ENCODE measurements at places on chromosomes 5 and 9. TPM values are rescaled to one million over a fixed set of nuclear protein-coding genes. Genes with fewer than 3 reads are reported as not detected.

DNA sequence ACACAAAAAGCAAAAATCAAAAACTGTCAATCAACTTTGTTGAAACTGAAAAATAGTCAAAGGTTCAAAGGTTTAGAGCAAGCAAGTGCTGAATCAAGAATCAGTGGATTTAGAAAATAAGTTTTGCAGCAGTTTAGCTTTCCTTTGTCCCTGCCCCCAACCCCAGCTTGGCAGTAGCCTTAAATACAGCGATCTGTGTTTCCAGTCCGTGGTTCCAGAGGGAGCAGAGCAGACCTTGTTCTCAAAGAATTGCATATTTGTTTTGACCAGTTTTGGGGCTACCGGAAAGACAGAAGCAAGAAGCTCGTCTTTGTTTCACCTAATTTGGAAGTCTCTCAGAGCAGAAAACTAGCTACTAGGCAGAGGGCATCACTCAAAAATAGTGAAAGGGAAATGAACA, 57.2 kb upstream of the PRDM9 start:
- no peak overlapping the region for H3K27ac ChIP-seq
- H3K4me1 ChIP-seq = no peaks in the 10 kb centered on the region
- no peaks in the 10 kb centered on the region for H3K36me3 ChIP-seq
- no peak for DNase-seq
- H3K27me3 ChIP-seq = no peaks in the 10 kb centered on the region

FBP2 gene
- total RNA-seq = not detected

- H3K4me1 ChIP-seq = peaks cover 16% of the 10 kb centered on the region
- no peak overlapping the region for H3K27ac ChIP-seq
- peaks cover 1% of the 10 kb centered on the region for H3K27me3 ChIP-seq
- H3K4me3 ChIP-seq = no peak overlapping the region
Observed at GRCh38 chr9:121844098-121844497, 192.7 kb downstream of the DAB2IP start.

- no peak overlapping the region for H3K27ac ChIP-seq
- peak; percentile 66 for DNase-seq
- no peaks in the 10 kb centered on the region for H3K36me3 ChIP-seq
- no peaks in the 10 kb centered on the region for H3K27me3 ChIP-seq
- H3K4me1 ChIP-seq = no peaks in the 10 kb centered on the region
- H3K4me3 ChIP-seq = no peak overlapping the region
Observed at GRCh38 chr5:133287500-133287899, 235.7 kb downstream of the HSPA4 start.

GRCh38 chr5:67221487-67222242, 25.1 kb upstream of the CD180 start:
- DNase-seq = peak; percentile 76
- H3K36me3 ChIP-seq = no peaks in the 10 kb centered on the region
- peak overlapping the region; percentile 82 for H3K27ac ChIP-seq
- H3K4me3 ChIP-seq = peak overlapping the region; percentile 24
- no peaks in the 10 kb centered on the region for H3K27me3 ChIP-seq

ORM2 gene
- total RNA-seq = not detected

GRCh38 chr5:175609526-175609925, 48.3 kb upstream of the HRH2 start:
- H3K4me3 ChIP-seq = no peak overlapping the region
- peaks cover 17% of the 10 kb centered on the region for H3K4me1 ChIP-seq

GRCh38 chr5:134383980-134384697, 12.8 kb downstream of the UBE2B start:
- peaks cover 47% of the 10 kb centered on the region for H3K36me3 ChIP-seq
- H3K4me1 ChIP-seq = peaks cover 29% of the 10 kb centered on the region
- DNase-seq = no peak
- H3K4me3 ChIP-seq = peak overlapping the region; percentile 37

DNA sequence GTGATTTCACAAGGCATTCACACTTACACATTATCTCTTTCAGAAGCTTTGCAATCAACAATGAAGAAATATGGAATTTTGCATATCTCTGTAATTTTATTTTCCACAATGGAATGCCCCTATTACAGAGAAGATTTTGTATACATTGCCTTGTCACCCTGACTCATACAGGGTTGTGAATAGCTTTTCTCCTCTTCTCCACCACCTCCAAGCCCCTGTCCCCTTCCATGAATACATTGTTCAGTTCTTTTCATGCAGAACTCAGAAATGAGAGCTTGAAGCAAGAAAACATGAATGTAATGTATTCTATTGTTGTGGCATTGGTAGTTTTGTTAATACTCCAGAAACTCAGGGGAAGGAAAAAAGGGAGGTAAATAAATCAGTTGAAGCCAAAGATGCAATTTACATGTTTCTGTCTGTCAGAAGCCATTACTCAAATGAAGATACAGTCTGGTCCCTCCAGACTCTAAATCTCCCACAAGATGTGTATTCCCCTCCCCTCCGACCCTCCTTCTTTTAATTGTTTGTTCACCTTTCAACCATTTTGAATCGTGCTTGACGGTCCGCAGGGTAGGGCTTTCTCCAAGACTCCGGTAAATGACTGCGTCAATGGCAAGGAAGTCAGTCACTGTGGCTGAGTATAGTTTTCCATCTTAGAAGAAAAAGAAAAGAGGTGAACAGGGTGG, 86.1 kb downstream of the SEMA6A start:
- no peak overlapping the region for H3K4me3 ChIP-seq
- H3K4me1 ChIP-seq = peaks cover 14% of the 10 kb centered on the region
- H3K27me3 ChIP-seq = no peaks in the 10 kb centered on the region
- H3K27ac ChIP-seq = no peak overlapping the region

NMUR2 gene
- total RNA-seq = not detected

GPR151 gene
- total RNA-seq = not detected

ROR2 gene
- not detected for total RNA-seq

FOXE1 gene
- total RNA-seq = not detected

ADAMTSL1 gene
- not detected for total RNA-seq

PCDHGB2 gene
- 0.14 TPM for total RNA-seq

- no peaks in the 10 kb centered on the region for H3K4me1 ChIP-seq
- DNase-seq = no peak
Observed at GRCh38 chr5:41598011-41598410, 87.6 kb upstream of the PLCXD3 start.

DNA sequence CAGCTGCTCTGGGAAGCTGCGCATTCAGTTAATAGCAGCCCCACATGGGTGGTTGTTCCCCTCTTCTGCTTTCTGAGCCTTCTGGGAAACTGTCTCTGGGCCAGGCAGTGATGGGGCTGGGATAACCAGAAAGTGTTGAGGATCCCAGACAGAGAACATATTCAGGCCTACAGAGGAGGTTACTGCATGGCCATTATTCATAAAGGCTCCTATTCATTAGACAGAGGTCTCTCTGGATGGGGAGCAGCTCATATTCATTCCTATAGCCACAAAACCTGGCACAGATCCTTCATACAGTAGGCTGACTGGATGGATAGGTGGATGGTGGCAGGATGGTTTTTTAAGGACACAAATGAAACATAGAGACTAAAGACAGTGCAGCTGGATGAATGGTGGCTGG, 76.3 kb downstream of the HSPA4 start:
- no peaks in the 10 kb centered on the region for H3K36me3 ChIP-seq
- no peak overlapping the region for H3K27ac ChIP-seq
- DNase-seq = no peak
- H3K4me3 ChIP-seq = no peak overlapping the region
- H3K4me1 ChIP-seq = no peaks in the 10 kb centered on the region

- DNase-seq = no peak
- H3K27me3 ChIP-seq = peaks cover 3% of the 10 kb centered on the region
- H3K27ac ChIP-seq = no peak overlapping the region
- no peaks in the 10 kb centered on the region for H3K36me3 ChIP-seq
- H3K4me3 ChIP-seq = no peak overlapping the region
Observed at GRCh38 chr5:102638316-102638715, 116.8 kb upstream of the PAM start.

GRCh38 chr5:141691867-141692532, 10.0 kb upstream of the ARAP3 start:
- DNase-seq = peak; percentile 90
- peaks cover 9% of the 10 kb centered on the region for H3K27me3 ChIP-seq
- H3K36me3 ChIP-seq = no peaks in the 10 kb centered on the region
- peaks cover 19% of the 10 kb centered on the region for H3K4me1 ChIP-seq
- H3K4me3 ChIP-seq = peak overlapping the region; percentile 68

DNA sequence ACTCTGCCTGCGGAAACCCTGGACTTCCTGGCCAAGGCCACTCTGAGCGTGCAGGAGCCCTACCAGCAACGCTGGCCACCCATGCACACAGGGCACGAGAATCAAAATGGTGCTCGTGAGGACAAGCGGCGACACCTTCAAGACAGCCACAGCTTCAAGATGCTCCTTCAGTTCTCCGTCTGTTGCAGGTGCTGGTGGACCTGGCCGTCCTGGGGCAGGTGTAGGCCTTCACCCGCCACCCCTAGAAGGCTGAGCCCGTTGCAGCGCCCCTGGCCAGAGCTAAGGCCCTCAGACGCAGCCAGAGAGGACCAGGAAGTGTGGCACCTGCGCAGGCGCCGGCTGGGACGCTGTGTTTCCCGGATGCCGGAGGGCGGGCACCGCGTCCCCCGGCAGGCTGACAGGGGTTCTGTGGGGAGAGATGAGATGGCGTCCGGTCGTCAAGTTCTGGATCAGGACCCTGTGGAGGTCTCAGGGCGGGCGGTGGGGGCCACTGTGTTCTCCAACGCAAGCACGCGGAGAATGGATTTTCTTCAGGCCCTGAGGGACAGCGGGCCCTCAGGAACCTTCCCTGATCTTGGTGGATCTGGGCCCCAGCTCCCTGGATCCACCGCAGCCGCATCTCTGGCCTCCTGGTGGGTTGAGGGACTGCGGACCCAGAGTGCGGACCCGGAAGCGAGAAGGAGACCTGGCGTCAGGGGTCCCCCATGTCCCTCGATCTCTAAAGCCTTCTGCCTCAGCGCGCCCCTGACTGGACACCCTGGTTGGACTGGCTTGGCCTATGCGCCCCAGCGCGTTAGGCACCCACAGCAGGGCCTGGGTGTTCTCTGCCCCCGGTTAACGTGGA, 1770.8 kb upstream of the CDH9 start:
- no peaks in the 10 kb centered on the region for H3K4me1 ChIP-seq
- no peak overlapping the region for H3K27ac ChIP-seq
- DNase-seq = no peak

- DNase-seq = peak; percentile 63
- H3K27ac ChIP-seq = no peak overlapping the region
- H3K27me3 ChIP-seq = peaks cover 21% of the 10 kb centered on the region
Observed at GRCh38 chr5:155616779-155617392, 603.3 kb downstream of the KIF4B start.

GRCh38 chr9:5278486-5278885, 26.0 kb downstream of the RLN2 start:
- no peak overlapping the region for H3K27ac ChIP-seq
- H3K36me3 ChIP-seq = no peaks in the 10 kb centered on the region
- no peaks in the 10 kb centered on the region for H3K4me1 ChIP-seq
- no peak overlapping the region for H3K4me3 ChIP-seq
- DNase-seq = no peak
- H3K27me3 ChIP-seq = no peaks in the 10 kb centered on the region

SLC4A9 gene
- not detected for total RNA-seq

DNA sequence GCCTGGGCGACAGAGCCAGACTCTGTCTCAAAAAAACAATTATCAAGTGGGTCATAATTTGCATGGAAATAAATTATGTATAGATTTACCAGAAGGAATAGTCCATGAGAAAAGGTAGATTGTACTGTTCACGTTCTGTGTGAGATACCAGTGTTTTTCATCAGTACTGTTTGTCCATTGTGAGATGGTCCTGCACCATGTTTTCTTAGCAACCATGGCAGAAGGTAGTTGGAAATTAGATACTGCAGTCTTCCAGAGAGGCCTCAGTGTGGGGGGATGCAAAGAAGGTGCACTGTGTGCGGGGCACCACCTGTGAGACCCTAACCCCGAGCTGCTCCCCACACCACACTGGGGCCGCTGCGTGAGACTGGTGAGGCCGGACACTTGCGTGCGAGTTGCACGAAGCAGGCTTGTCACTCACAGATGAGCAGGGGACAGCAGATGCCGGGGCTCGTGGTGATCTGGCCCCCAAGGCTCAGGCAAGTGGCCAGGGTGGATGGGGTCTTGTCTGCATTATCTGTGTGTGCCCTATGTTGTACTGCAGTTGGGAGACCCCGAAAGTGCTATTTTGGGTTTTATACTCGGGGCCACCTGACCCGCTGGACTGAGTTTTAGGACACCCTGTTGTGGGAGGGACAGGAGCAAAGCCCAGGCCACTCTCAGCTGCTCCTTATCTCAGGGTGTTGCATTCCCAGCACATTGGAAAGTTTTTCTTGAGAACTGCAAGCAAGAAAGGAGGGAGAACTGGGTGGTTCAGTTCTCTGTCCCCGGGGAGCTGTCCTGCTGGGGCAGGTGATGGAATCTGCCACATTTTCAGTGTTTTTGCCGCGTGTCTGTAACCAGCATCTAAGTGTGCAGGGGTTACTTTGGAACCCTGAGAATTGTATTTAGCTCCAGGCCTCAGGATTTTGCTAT, 61.9 kb downstream of the EHMT1 start:
- H3K36me3 ChIP-seq = peaks cover 8% of the 10 kb centered on the region
- no peaks in the 10 kb centered on the region for H3K27me3 ChIP-seq
- H3K4me3 ChIP-seq = no peak overlapping the region
- no peak overlapping the region for H3K27ac ChIP-seq
- peaks cover 31% of the 10 kb centered on the region for H3K4me1 ChIP-seq
- DNase-seq = no peak

REEP2 gene
- total RNA-seq = 2.9 TPM

TAS2R1 gene
- not detected for total RNA-seq

SLC36A2 gene
- total RNA-seq = not detected

GRCh38 chr5:116766470-116766947, 191.9 kb upstream of the SEMA6A start:
- no peak overlapping the region for H3K4me3 ChIP-seq
- no peak overlapping the region for H3K27ac ChIP-seq
- no peaks in the 10 kb centered on the region for H3K36me3 ChIP-seq
- H3K27me3 ChIP-seq = no peaks in the 10 kb centered on the region

MYOZ3 gene
- 0.20 TPM for total RNA-seq

PALM2AKAP2 gene
- total RNA-seq = not detected

PCDHGC4 gene
- total RNA-seq = not detected

- H3K4me1 ChIP-seq = no peaks in the 10 kb centered on the region
- no peak overlapping the region for H3K27ac ChIP-seq
- no peak overlapping the region for H3K4me3 ChIP-seq
Observed at GRCh38 chr9:33498387-33498786, 24.7 kb upstream of the NOL6 start.

DNA sequence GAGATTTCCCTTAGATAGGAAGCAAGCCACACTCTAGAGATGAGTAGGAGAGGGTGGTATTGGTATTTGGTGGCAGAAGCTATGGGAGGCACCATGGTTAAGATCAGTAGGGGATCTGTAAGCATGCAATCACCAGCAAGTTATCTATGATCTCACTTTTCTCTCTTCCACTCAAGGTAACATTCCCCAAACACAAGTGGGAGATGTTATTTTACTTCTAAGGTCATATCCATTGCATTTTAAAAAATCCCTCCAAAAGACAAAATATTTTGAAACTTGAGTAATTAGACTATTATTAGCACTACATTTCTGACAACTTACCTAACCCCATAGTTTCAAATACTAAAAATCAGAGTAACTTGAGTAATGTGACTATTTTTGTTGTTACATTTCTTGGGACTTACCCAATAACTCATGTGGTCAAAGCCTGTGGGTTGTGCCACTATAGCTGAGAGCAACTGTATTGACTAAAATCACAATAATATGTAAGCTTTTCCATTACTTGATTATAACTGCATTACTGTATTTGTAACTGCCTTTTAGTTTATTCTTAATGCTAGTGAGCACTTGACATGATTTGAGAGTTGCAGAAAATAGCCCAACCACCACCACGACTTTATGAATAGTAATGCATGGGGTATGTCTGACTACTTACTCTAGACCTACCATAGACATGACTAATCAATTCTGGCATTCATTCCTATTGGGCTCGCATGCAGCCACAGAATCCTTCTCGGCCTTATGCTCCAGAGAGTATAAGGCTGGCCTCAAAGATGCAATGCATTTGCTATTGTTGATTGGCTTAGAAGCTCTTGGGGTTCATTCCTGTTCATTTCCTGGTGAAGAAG, 264.7 kb downstream of the TRIM32 start:
- DNase-seq = no peak
- H3K27ac ChIP-seq = no peak overlapping the region
- H3K27me3 ChIP-seq = no peaks in the 10 kb centered on the region

SH3RF2 gene
- total RNA-seq = not detected

PHPT1 gene
- 123 TPM for total RNA-seq

Measured in activated CD8-positive, alpha-beta T cell treated with anti-CD3 and anti-CD28 coated beads for 36 hours (primary cell).